Activated B cell treated with CpG ODN at 0.5 μM for 24 hours (primary cell): ENCODE measurements at places on chromosomes 13 and 19. TPM values are rescaled to one million over a fixed set of nuclear protein-coding genes. Genes with fewer than 3 reads are reported as not detected.

The CYP4F12 gene
- not detected in 2 replicates for total RNA-seq

The LYPD3 gene
- 0.24 TPM in 1 of 2 replicates, not detected in the other for total RNA-seq

The CGB2 gene
- total RNA-seq, result not detected in 2 replicates

The GRIN2D gene
- total RNA-seq, result 0.93 and 1.2 TPM in 2 replicates

The CLEC17A gene
- total RNA-seq, result 111 and 123 TPM in 2 replicates

The RFPL4AL1 gene
- not detected in 2 replicates for total RNA-seq

The CYP2A7 gene
- total RNA-seq, result not detected in 2 replicates

The ZNF610 gene
- 1.1 and 2.0 TPM in 2 replicates for total RNA-seq

DNA sequence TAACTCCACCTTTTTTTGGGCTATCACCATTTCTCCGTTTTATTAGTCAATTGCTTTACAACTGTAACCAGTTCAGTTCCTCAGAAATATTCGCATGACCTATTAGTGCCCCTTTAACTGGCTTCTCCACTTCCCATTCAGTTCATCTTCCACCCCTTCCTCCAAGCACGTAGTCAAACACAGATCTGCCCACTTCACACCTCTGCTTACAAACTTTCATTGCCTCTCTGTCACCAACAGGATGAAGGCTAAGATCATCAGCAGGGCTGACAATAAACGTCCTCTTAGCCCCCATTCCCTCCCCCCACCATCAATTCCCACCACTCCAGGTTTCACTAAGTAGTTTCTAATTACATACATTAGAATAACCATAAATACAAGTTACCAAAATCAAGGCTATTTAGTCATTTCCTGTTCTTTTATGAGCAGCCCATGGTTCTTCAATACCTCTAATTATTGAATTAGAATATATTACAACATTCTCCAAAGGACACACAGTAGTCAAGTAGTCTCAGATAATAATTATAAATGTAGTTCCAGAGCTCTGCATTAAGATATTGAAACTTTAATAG, 95.7 kb downstream of the SPRY2 start:
- H3K4me3 ChIP-seq, result no peak overlapping the region
- no peaks in the 10 kb centered on the region for H3K4me1 ChIP-seq
- no peaks in the 10 kb centered on the region for H3K27me3 ChIP-seq
- DNase-seq, result no peak

- H3K36me3 ChIP-seq, result no peaks in the 10 kb centered on the region
- DNase-seq, result no peak
- H3K27ac ChIP-seq, result no peak overlapping the region
- H3K4me3 ChIP-seq, result no peak overlapping the region
Measured at GRCh38 chr13:73417012-73417615, 358.3 kb downstream of the KLF5 start.

DNA sequence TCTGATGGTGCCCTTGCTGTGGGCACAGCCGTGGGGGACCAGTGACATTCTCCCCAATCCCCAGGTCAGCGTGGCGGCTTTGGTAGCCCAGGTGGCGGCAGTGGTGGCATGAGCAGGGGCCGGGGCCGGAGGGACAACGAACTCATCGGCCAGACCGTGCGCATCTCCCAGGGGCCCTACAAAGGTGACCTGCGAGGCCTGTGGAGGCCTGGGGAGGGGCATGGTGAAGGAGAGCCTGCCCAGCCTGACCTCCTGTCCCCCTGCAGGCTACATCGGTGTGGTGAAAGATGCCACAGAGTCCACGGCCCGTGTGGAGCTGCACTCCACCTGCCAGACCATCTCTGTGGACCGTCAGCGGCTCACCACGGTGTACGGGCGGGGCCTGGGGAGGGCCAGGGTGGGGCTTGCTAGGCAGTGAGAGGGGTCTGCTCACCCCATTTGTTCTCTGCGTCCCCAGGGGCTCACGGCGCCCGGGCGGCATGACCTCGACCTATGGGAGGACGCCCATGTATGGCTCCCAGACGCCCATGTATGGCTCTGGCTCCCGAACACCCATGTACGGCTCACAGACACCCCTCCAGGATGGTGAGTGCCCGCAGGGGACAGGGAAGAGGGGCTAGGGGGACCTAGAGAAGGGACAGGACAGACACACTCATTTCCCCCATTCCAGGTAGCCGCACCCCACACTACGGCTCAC, 7.7 kb upstream of the TIMM50 start:
- no peaks in the 10 kb centered on the region for H3K4me1 ChIP-seq
- H3K27me3 ChIP-seq, result no peaks in the 10 kb centered on the region
- H3K4me3 ChIP-seq, result no peak overlapping the region
- no peak for DNase-seq
- H3K36me3 ChIP-seq, result peaks cover 88% of the 10 kb centered on the region

GRCh38 chr19:597406-598315, 8.0 kb downstream of the HCN2 start:
- H3K27ac ChIP-seq, result no peak overlapping the region
- H3K27me3 ChIP-seq, result peaks cover 6% of the 10 kb centered on the region
- H3K36me3 ChIP-seq, result no peaks in the 10 kb centered on the region
- DNase-seq, result no peak
- H3K4me1 ChIP-seq, result peaks cover 3% of the 10 kb centered on the region

DNA sequence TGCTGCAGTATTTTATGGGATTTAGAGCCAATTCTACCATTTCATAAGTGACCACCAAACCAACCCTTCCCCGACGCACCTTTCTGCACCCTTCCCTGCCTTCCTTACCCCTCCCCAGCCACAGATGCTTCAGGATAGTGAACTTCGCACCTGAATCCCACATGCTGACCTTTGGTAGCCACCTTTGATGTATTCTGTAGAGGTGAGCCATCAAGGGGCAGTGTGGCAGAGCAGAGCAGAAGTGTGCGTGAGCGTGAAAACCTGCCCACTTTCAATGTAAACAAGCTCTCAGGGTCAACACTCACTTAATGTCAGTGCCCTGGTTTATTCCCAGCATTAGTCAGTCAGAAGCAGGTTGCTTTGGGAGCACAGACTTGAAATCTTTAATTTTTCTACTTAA, 107.7 kb downstream of the FRY start:
- H3K4me1 ChIP-seq, result no peaks in the 10 kb centered on the region
- no peak overlapping the region for H3K4me3 ChIP-seq
- no peaks in the 10 kb centered on the region for H3K36me3 ChIP-seq

DNA sequence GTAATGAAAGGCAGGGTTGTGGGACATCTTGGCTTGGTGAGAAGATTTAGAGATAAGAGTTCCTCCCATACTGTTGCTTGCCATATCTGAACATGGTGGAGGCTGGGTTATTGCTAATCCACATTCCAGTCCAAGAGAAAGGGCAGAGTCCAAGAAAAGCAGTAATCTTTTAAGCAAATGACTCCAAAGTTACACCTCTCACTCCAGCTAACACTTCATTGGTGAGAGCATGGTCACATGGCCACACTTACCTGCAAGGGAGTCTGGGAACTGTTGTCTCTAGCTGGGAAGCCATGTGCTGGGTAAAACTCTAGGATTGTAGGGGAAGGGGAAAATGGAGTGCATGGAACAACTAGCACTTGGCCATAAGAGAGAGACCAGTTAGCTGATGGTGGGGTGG, 5.6 kb downstream of the C19orf81 start:
- peaks cover 21% of the 10 kb centered on the region for H3K4me1 ChIP-seq
- peaks cover 1% of the 10 kb centered on the region for H3K36me3 ChIP-seq
- H3K4me3 ChIP-seq, result no peak overlapping the region

DNA sequence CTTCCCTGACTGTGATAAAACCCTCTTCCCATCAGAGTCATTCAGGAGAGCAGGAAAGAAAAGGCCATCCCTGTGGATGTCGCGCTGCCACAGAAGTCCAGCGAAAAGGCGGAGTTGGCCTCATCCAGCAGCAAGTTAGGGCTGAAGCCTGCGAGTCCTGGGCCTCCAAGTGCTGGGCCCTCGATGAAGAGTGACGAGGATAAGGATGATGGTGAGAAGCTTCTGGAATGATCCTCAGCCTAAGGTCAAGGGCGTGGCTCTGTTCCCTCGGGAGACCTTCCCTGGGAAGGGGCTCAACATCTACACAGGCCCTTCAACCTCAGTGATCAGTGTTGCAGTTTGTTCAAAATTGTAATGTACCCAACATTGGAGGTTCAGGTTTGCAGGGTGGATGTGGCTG, 22.3 kb downstream of the TEX29 start:
- H3K4me3 ChIP-seq, result no peak overlapping the region
- H3K4me1 ChIP-seq, result no peaks in the 10 kb centered on the region
- no peak overlapping the region for H3K27ac ChIP-seq
- no peaks in the 10 kb centered on the region for H3K27me3 ChIP-seq

DNA sequence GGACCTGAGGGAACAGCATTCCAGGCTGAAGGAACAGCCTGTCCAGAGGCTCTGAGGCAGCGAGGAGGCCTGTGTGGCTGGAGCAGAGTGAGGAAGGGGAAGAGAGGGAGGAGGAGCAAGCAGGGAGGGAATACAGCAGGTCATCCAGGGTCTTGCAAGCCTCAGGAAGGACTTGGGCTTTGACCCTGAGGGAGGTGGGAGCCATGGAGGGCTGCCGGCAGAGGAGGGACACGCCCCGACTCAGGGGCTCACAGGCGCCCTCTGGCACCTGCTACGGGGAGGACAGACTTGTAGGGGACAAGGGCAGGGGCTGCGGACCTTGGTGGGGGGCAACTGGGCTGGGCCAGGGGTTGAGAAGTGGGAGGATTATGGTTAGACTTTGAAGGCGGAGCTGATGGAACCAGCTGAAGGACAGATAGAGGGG, 4.7 kb downstream of the TINCR start:
- H3K4me1 ChIP-seq, result no peaks in the 10 kb centered on the region
- no peak overlapping the region for H3K4me3 ChIP-seq
- H3K27ac ChIP-seq, result no peak overlapping the region

DNA sequence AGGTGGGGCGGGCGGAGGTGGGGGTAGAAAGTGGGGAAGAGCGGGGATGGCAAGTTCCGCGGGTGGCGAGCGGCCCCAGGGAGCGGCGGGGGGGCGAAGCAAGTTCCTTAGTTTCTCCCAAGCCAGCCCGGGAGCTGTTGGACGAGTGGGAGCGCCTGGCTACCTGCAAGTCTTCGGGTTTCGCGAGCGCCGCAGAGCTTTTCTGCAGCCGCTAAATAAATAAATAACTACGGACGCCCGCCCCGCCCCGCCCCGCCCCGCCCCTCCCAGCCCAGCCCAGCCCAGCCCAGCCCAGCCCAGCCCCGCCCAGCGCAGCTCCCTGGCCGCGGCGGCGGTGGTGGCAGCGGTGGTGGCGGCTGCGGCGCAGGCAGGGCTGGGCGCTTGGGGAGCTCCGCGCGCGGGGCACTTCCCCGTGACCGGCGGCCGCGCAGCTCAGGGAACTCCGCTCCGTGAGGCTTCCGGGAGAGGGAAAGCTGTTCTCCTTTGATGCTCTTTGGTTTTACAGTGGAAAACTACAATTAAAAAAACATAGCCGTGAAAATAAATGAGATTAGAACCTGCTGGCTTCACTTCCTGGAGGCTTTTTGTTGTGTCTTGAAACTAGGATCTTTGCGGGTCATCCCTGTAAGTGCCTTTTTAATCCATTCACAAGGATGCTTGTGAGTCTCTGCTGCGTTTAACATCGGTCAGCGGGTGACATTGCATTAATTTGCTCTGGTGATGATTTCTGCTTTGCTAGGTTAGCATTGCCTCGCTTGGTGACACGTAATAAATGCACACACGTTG, at the start of gene UBE2L5:
UBE2L5 (plus strand) TSS at position 440 of the 786 bp plus-strand sequence. CDS start 5,498 bp downstream, outside the sequence.
- H3K27me3 ChIP-seq, result no peaks in the 10 kb centered on the region
- peak; percentile 75 for DNase-seq
- H3K4me1 ChIP-seq, result peaks cover 43% of the 10 kb centered on the region

DNA sequence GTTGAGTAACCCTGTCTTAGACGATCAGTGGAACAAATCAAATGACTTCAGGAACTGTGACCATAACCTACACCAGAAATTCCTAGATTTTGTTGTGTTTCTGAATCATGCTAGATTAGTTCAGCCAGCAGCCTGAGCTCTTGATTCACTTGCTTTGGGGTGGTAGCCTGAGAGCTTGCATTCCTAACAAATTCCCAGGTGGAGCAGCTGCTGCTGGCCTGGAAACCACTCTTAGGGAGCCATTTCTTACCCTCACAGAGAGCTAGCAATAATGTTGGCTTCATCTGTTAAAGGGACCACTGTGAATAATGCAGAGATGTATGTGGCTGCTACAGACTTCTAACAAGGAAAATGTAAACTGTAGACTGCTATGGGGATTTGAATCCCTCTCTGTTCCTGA, 388.1 kb upstream of the PRR20A start:
- no peak overlapping the region for H3K27ac ChIP-seq
- H3K36me3 ChIP-seq, result no peaks in the 10 kb centered on the region
- no peak overlapping the region for H3K4me3 ChIP-seq
- no peaks in the 10 kb centered on the region for H3K27me3 ChIP-seq
- no peak for DNase-seq

DNA sequence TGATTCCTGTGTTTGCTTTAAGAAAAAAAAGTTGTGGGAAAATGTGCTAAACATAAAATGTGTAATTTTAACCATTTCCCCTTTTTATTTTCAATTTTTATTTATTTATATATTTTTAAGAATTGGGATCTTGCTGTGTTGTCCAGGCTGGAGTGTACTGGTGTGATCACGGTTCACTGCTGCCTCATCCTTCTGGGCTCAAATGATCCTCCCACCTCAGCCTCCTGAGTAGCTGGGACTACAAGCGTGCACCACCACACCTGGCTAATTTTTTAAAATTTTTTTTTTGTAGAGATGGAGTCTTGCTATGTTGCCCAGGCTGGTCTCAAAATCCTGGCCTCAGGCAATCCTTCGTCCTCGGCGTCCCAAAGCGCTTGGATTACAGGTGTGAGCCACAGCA, 19.0 kb downstream of the CACNG6 start:
- no peak overlapping the region for H3K27ac ChIP-seq
- no peak overlapping the region for H3K4me3 ChIP-seq
- H3K4me1 ChIP-seq, result no peaks in the 10 kb centered on the region
- peaks cover 8% of the 10 kb centered on the region for H3K27me3 ChIP-seq

DNA sequence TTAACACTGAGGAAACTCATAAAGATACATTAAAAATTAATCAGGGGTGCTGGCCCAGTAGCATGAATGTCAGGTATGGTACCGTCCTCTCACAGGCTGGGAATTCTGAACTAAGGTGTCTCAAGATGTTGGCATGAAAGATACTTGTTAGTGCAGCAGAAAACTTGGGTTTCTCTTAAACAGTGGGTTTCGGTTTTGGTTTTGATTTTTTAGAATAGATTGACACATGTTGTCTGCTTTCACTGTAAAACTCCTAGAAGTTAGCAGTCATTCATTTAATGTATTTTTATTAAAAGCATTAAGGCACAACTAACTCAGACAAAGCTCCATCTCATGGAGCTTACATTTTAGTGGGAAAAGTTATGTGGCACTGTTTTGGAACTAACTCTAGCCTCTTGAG, 3.5 kb upstream of the OBI1 start:
- H3K27ac ChIP-seq, result no peak overlapping the region
- no peaks in the 10 kb centered on the region for H3K27me3 ChIP-seq
- H3K4me3 ChIP-seq, result no peak overlapping the region
- no peak for DNase-seq
